ENCODE measurements at places on chromosomes 7 and 10.

GRCh38 chr7:75915416-75916156 is 631 bp downstream of the POR start:
- no peak for DNase-seq

DNA sequence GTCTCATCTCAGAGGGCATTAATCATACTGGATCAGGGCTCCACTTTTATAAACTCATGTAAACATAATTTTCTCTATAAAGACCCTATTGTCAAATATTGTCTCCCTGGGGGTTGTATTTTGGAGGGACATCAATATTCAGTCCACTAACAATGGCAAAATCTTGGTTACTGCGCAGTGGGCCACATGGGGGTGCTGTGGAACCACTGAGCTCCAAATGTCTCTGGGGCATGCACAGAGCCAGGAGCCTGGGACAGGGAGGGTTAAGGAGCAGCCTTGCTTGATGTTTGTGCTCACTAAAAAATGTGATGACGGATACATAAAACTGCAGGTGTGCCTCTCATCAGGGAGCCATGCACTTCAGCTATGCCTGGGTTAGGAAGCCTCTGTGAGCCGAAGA is 62.1 kb upstream of the PRSS58 start:
- no peak for DNase-seq

DNA sequence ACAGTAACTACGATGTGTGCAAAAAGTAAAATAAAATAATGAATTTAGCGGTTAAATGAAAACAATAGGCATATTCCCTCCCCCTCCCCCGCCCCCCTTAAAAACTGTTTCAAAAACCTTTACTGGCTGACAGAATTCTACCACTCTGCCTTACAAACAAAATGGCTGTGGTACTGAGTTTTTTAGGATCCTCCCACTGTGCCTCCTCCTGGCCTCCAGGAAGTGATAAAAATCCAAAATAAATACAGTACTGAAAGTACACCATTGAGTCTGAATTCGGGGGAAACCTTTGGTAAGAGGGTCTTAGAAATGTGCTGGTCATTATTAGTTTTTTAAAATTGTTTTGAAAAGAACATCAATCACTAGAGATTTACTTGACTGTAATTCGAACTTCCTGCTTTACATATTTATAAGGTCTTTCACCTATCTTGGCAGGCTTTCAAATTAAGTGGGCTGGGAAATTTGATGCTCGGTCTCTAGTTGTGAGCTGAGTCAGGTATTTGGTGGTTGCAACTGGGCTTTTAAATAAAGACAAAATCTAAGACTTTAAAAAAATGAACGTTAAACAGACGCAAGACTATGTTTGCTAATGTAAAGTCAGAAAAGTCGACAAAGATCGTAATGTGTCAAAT is 32.5 kb upstream of the EPC1 start:
- DNase-seq: no peak

DNA sequence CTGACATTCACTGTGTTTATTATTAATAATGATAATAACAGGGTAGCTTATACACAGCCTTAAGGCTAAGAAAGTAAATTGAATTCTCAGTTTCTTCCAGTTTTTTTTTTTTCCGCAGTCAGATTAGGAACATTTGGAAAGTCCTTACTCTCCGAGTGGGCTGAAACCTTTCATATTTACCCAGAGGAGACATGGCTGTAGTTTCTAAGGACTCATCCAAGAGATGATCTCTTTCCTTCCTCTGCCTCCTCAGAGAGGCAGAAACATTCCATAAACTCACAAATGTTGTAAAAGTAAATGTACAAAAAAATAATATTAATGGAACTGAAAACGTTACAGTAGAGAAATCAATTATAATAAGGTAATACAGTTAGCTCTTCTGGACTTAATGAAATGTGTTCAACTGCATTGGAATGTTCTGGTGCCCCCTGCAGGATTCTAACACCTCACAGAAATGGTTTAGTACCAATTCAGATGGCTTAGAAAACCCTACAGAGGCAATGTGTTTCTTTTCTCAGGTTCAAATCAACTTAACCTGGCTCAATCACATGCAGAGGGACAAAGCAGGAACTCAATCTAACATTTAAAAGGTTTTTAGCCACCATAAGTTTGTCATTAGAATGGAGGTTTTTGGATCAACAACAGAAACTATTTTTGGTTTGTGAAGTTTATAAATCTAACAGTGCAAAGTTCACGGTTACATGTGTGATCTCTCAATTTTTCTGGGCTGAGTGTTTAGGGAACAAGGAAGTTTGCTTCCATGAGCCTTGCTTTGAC is 71.7 kb downstream of the ICA1 start:
- peak; percentile 71 for DNase-seq

DNA sequence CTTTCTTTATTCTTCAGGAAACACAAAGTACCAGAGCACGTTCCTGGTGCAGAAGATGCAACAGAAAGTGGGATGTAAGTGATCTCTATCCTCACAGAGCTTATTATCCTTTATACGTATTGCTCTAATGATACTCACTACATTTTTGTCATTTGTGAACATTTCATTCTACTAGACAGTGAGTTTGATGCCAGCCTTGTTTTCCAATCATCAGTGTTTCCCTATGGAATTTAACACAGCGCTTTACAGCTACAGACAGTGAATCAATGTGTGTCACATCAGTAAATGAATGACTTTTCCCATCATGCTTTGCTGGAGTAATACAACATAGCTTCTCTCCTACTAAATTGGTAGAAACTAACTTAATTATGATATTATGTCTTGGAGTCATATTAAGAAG is 175.5 kb downstream of the SDHAF3 start:
- DNase-seq: no peak

GRCh38 chr10:128950916-128951275 is 516.1 kb upstream of the MGMT start:
- DNase-seq: no peak

- DNase-seq: no peak
Observed at GRCh38 chr7:68969571-68969970, 628.7 kb upstream of the AUTS2 start.

DNA sequence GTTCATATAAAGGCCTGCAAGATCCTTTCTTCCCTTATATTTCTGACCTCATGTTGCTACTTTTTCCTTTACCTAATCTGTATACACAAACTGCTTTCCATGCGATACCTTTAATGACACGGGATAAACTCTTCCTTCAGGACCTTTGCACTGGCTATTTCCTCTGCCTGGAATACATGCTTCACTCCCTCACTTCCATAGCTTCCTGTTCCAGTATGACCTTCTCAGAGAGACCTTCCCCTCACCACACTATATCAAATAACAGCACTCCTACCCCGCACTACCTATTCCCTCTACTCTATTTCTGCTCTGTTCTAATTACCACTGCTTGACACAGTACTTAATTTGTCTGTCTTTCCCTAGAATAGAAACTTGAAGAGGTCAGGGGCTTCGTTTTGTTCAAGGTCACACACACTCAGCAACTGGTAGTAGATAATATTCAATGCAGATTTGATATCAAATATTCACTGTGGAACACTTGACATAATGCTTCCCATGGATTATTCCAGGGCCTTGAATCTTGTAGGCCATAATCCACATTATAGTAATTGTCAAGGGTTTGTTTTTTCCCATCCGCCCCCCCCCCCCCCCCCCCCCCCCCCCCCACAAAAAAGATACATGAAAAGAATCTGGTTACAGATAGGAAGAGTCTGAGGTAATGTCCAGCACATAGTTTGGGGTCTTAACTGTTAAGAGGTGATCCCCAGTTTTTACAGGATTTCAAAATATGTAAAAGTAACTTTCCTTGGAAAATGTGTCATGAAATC is 11.1 kb downstream of the SYPL1 start:
- DNase-seq: no peak

DNA sequence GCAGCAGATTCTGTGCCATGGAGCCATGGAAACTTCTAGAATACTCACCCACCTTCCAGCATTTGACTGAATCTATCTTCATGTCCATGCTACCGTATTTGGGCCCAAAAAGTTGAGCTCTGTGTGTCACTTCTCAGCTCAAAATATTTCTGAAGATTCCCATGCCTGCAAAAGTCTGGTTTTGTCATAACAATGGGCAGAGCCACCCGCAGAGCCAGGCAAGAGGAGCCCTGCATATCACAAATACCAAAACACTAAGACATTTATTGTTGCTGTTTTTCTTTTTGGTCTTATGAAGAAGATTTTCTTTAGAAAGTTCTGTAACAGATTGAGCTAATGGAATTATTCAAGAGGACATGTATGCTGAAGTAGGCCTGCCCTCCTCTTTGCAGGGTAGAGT is 68.1 kb downstream of the PRTFDC1 start:
- no peak for DNase-seq

- DNase-seq: no peak
Observed at GRCh38 chr7:117750612-117751563, 122.4 kb downstream of the CTTNBP2 start.

DNA sequence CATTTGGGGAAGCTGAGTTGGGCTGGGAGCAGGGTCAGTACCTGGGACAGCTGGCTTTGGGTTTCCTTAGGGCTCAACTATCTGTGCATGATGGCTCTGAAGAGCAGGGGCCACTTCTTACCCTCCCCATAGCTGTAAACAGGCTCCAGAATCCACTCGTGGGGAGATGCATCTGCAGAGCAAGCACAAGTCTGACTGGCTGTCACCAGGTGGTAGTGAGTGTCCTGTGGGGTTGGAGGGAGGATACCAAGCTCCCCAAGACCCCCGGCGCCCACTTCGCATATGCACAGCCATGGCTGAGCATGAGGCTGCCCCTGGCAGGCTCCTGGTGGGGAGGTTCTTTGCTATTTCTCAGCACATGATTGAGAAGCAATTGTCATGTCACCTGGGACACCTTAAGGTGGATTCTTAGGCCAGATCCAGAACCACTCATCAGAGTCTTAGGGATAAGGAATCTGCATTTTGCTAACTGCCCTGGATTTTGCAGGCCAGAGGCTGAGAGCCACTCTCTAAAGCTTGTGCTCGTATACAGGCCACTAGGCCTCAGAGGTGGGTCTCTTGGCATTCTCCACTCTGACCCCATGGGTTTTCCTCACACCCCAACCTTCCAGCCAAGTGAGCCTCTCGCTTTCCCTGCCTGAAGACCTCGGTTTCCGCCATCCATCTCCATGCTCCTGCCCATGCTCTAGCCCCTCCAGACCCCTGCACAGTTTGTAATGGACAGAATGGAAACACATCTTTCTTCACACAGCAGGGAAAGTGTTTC is 53.7 kb downstream of the ADCY1 start:
- no peak for DNase-seq

GRCh38 chr10:78028438-78029268 is 662 bp downstream of the POLR3A start:
- DNase-seq: no peak

DNA sequence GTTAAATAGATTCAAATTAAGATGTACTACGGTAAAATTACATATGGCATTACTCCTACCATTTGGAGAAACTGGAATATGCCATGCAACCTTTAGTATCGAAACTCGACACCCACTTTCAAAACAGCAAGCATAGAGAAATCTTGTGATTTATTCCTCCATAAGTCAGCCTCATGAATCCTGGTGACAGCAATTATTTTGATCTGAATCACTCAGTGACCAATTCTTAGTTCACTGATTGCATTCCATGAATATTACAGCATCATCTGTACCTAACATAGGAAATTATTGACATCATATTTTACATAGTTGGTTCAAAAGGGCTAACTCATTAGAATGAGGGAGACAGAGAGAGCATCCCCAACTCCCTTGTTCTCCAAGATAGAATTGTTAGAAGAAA is 89.6 kb downstream of the CACNB2 start:
- DNase-seq: no peak

- no peak for DNase-seq
Observed at GRCh38 chr7:96558530-96558929, 151.1 kb downstream of the SEM1 start.

- peak; percentile 24 for DNase-seq
Observed at GRCh38 chr7:31192986-31193385, 140.9 kb downstream of the ADCYAP1R1 start.

GRCh38 chr7:69893906-69894305 is 295.6 kb downstream of the AUTS2 start:
- DNase-seq: no peak

DNA sequence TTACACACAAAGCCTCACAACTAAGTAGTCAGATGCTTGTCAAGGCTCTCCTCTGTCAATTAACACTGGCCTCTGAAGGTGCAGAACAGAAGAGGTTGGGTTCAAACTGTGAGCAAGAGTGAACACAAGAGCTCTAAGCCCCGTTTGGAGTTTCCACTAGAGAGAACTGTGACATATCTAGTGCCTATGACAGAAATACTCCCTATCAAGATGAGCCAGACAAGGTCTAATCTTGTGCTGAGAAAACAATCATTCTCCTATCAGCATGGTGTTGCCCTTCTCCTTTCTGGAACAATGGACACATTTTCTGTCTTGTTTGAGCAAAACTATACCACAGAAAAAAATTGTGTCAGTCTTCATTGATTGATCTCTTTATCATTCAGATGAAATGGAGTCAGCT is 62.4 kb upstream of the CCDC71L start:
- no peak for DNase-seq

- DNase-seq: no peak
Observed at GRCh38 chr7:105905209-105905909, 29.0 kb upstream of the ATXN7L1 start.

GRCh38 chr7:123329988-123330643 is 130.3 kb upstream of the SLC13A1 start:
- DNase-seq: no peak

DNA sequence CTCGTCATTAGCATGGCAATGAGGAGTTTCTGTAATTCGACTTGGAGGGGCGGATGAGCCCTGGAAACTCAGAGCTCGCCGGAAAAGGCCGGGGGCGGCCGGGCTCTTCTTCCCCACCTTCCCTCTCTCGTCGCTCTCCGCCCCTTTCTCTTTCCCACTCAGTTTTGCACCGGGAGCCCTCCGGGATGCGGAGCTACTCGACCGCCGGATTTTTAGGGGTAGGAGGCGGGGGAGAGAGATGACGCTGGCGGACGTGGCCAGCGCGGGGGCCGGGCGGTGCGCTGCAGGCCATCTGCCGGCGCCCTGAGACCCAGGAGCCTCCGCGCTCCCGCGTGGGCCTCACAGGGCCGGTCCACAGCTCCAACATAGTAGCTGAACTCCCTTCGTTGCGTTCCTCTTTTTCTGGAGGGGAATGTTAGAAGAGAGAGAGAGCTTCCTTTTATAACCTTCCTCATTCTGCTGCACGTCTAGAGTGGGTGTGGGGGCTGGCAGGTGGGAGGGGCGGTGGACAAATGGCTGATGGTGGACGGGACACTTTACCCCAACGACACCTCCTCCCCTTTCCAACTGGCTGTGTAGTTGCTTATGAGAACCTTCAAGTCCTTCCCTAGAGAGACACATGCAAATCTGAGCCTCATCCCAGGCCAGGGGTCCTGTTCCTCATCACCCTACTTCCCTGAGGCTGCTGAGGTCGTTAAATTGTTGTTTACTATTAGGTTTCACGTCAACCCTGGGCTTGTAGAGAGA is 1.1 kb upstream of the HOXA1 start:
- DNase-seq: no peak

- DNase-seq: no peak
Observed at GRCh38 chr10:14555807-14556206, 218.9 kb downstream of the FAM107B start.

DNA sequence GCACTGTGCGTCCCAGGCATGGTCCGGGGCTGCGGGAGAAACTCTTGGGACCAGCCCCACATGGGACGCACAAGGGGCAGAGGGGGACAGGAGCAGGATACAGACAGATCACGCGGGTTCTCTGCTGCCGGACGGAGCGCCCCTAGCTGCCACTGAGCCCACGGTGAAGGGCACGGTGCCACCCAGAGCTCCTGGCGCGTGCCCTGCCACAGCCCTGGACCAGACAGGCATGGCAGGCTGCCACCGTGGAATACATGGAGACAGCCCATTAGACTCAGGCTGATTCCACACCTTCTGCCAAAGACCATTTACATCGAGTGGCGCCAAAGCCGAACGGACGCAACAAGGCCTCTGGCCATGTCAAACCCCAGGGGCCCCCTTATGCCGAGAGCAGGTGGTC is 90.4 kb downstream of the MAD1L1 start:
- peak; percentile 53 for DNase-seq

GRCh38 chr10:99370993-99371392 is 41.8 kb downstream of the CNNM1 start:
- DNase-seq: no peak
